Common myeloid progenitor, CD34-positive (primary cell): ENCODE measurements at places on chromosomes 11 and 22.

DNA sequence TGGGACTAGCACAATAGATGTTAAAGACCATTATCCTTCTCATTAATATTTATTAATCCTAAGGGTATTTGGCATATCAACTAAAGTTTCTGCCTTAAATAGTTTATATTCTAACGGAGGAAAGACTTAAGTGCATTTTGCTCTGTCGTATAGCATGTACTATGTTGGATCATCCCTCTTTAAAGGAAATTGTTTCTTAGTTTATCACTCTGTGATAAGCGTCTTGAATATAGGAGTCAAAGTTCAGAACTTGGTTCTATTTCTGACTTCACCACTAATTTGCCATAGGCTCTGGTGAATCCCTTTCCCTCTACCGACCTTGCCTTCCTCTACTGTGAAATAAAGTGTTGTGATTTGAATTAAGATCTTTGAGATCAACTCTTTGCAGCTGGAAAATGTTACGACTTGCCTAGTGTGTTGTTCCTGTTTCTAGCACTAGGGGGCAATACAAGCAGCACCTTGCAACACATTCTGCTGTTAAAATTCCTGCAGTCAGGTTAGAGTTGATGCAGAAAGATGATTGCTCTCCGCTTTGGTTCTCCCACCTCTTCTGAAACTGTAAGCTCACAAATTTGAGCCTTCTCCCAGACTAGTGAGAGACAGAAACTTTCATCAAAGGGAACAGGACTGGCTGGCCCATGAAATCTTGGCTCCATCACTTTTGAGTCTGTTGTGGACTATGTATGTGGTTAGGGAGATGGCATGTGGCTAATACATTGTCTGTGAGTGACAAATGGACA lies 27.8 kb upstream of the ZNRF3 start:
- peak; percentile 87 for DNase-seq

DNA sequence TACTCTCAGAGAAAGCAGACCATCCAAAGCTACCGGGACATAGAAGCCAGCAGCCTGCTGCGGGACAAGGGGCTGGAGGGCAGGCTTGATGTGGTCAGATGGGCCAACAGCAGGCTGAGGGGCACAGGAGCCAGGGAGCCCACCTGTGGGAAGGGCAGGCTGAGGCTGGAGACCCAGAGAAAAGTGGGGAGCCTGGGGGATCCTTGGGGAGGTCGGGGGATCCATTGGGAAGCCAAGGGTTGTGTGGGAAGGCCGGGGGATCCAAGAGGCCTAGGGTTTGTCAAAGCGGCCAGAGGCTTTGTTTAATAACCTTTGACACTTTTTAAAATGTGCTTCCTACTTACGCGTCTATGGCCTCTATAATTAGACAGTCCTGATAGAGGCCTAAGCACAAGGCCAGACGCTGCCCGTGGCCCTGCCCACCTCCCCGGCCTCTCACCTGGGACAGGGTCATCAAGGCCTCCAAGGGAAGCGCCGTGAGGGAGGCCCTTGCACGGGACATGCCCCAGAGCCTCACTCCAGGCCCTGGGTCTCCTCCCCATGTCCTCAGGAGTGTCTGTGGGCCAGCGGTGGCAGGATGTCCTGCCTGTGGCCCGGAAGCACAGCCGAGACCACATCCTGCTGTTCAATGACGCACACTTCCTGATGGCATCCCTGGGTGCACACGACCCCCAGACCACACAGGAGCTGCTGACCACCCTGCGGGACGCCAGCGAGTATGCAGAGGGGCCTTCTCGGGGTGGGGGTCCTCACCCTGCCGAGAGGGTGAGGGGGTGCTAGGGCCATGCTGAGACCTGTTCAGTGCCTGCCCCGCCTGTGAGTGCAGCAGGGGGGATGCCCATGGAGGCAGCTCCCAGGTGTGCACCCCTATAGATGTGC lies 8.6 kb upstream of the GTSE1 start:
- peak; percentile 95 for DNase-seq

DNA sequence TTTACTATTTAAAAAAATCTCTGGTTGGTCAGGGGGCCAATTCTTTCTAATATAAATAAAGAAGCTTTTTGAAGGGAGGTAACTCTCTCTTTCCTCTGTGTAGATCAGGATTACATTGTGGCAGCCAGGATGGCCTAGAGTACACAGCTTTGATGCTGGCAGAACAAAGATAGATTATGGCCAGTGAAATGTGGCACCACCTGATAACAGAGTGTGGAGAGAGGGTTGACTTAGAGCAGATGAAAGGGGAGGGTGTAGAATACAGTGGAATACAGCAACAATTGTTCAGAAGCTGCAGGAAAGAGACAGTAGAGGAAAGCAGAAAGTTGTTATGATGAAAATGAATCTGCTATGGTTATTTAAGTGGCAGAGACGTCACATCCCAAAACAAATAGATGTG lies 99.0 kb downstream of the FAR1 start:
- peak; percentile 37 for DNase-seq

GRCh38 chr22:36887162-36887561 lies 26.3 kb upstream of the CSF2RB start:
- no peak for DNase-seq

DNA sequence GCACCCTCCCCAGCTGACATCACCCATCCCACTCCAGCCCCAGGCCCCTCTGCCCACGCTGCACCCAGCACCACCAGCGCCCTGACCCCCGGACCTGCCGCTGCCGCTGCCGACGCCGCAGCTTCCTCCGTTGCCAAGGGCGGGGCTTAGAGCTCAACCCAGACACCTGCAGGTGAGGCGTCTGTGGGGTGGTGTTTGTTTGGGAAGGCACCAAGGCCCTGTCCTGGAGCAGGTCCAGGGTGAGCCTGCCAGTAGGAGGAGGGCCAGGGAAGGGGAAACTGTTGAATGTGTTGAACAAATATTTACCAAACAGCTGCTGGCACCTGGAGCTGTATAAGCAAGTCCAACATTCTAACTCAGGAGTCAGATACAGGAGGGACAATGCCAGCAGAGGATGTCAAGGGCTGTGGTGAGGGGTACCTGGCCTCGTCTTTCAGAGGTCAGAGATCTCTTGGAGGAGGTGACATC lies 3.1 kb downstream of the VEGFB start:
- DNase-seq: no peak

DNA sequence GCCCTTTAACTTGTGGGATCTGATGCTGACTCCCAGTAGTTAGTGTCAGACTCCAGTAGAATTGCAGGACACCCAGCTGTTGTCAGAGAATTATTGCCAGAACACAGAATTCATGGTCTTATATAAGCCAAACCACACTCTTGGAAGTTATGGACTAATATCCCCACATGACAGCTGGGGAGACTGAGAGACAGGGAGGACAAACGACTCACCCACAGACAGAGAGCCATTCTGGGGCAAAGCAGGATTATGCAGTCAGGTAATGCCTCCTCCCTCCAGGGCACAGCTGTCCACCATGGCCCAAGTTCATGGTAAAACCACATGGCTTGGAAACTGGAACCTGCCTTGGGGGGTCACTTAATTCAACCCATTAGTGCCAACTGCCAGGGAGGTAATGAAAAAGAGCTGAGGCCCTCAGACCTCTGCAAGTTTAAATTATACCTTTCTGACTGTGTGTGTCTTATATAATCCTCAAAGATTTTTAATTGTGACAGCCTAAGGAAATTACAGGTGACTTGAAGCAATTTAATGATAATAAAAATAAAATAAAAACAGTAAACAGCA lies 299.5 kb downstream of the BUD13 start:
- DNase-seq: no peak

GRCh38 chr11:19886498-19886897 lies 173.9 kb downstream of the NAV2 start:
- DNase-seq: no peak

GRCh38 chr11:110478410-110478809 lies 48.7 kb downstream of the FDX1 start:
- DNase-seq: no peak

GRCh38 chr11:10538924-10539323 lies 2.1 kb downstream of the RNF141 start:
- no peak for DNase-seq

GRCh38 chr22:47762141-47762540 lies 999.7 kb downstream of the TBC1D22A start:
- DNase-seq: no peak

DNA sequence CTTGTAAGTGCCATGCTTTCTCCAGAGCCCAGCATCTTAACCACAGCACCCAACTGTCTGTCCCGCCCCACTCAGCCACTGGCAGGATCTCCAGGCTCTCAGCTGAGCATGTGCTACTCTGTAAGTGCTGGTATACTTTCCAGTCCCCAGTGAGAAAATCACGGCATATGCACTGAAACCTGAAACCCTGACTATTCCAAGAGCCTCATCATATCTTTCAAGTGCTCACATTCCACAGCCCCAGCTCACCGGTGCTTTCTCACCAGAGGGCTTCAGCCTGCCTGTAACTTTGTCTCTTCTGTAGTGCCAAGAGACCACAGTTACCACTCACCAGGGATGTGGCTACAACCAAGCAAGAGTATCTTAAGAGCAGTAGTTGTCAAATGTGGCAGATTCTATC lies 24.4 kb upstream of the PAMR1 start:
- DNase-seq: no peak

DNA sequence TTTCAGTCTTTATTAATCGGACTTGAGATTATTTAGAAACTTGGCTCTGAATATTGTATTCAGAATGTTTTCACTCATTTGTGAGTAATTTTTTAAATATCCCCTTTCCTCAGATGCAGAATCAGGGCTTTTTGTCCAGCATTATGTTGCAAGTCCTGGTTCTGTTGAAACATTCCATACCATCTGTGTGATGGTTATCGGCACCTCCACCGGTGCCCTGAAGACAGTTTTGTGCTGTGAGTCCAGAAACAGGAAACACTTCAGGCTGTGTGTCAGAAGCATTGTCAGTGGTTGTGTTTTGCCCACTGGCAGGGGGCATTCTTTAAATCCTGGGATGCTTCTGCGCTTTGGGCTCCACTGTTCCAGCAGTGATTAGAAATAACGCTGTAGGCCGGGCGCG lies 20.4 kb downstream of the CDPF1 start:
- DNase-seq: no peak

DNA sequence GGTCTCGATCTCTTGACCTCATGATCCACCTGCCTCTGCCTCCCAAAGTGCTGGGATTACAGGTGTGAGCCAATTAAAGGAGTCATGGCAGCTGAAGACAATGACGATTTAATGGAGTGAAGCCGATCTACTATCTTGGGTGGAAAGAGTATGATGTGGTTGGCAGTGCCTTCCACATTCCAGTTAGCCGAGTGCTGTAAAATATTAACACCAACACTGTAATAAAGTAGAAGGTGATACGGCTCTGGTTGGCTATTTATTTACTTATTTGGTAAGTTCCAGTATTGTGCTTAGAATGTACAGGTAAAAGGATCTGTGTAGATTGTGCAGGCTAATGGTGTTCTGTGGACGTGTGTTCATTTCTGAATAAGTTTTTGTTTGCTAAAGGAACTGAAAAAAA lies 149.6 kb upstream of the MTMR2 start:
- DNase-seq: no peak

GRCh38 chr11:131868629-131869507 lies 498.5 kb downstream of the NTM start:
- DNase-seq: no peak

DNA sequence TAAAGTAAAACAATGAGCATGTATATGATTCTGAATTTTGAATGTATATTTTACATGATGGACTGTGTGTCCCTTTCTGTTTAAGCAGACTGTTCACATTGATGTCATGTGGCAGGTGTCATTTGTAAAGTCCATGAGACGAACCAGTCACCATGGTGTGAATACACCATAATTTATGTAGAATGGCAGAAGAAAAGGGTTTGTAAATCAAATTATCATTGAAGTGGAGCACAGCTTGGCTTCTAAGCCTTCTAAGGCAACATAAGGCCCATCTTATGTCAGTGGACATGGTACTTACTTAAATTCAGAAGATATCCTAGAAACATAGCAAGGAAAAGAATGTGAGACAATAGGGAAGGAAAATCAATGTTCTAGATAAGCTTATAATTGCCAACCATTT lies 4.4 kb downstream of the MAP6 start:
- DNase-seq: no peak
